GM23248 (cell line): ENCODE measurements at places on chromosomes 11 and 22.

GRCh38 chr11:11777897-11778296, 63.9 kb upstream of the USP47 start:
- no peak for DNase-seq

- no peak for DNase-seq
These were observed 4.3 kb downstream of the PRAME start for GRCh38 chr22:22554587-22555284.

GRCh38 chr11:31702966-31703365, 108.2 kb downstream of the PAX6 start:
- DNase-seq: peak; percentile 55

DNA sequence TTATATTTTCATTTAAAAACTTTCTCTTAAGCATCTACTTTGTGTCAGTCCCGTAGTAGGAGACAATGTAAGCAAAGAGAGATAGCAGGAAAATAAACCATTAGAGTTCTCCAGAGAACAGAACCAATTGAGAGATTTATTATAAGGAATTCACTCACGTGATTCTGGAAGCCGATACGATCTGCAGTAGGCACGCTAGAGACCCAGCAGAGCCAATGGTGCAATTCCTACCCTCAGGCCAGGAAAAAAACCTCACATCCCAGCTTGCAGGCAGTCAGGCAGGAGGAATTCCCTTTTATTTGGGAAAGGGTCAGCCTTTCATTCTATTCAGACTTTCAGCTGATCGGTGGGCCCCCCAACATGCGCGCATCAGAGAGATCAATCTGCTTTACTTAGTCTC, 7.3 kb upstream of the PLEKHA7 start:
- no peak for DNase-seq

- no peak for DNase-seq
These were observed 228.6 kb downstream of the BRD1 start for GRCh38 chr22:49599039-49599438.

DNA sequence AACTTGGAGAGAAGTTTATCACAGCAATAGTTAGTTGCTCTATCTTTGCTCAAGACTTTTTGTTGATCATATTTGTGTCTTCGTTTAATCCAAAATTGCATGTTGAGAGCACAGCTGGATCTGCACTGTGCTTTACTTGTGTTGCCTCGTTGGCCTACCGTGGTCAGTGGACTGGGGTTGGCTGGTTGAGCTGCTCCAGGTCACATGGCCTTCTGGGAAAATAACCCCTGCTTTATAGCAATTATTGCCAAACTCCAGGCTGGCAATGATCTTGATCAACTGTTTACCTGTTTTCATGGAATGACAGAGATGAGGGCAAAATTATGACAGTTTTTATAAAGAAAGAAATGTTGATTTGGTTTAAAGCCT, 5.7 kb upstream of the PLET1 start:
- DNase-seq: no peak

DNA sequence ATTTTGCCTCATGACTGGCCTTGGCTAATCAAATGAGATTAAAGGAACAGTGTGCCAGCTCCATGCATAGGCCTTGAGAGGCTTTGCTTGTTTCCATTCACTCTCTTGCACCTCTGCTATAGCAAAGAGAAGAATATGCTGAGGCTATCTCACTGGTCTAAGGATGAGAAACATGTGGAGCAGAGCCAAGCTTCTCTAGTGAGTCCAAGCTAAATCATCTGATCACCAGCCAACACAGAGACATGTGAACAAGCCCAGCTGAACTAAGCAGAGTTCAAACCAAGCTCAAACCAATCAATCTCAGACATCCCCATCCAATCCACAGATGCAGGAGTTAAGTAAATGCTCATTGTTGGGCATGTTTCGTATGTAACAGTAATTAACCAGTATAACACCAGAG, 69.4 kb upstream of the API5 start:
- DNase-seq: no peak

DNA sequence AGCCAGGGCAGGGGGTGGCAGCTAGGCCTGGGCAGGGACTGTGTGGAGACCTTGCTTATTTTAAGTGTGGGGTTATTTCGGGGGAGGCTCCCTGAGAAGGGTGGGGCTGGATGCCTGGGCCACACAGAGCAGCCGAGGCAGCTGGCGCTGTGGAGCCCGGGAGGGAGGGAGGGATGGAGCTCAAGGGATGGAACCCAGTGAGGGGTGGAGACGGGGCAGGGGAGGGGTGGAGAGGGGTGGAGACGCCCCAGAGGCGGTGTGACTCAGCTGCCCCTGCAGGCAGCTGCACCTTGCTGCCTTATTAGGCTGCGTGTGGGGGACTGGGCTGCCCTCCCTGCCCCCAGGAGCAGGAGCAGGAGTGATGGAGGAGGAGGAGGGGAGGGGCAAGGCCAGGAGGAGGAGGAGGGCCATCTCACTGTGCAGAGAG, 9.8 kb upstream of the TSSC4 start:
- peak; percentile 87 for DNase-seq

DNA sequence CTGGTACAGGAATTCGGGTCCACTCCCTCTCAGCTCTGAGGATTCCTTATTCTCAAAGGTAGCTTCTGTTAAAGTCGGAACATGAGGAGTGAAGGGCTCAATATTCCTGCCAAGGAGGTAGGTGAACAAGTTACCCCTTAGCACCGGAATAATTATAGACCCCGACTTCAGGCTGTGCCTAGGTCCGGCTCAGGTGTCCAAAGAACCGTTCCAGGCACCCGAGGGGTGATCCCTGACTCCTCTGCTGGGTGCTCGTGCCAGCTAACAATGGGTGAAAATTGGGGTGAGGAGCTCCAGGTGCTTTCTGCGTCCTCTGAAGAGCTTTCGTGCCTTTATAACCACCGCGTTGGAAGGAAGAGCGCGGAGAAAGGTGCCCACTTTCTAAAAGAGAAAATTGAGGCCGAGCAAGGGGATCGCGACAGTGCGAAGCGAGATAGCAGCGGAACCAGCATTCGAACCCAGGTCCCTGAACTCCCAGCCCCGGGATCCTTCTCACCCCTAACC, 393 bp downstream of the CYB561A3 start:
- no peak for DNase-seq

GRCh38 chr22:19984201-19984753, 32.3 kb downstream of the ARVCF start:
- peak; percentile 90 for DNase-seq

- no peak for DNase-seq
These were observed 47.5 kb downstream of the PICALM start for GRCh38 chr11:86021377-86021776.

GRCh38 chr11:44199298-44199697, 103.8 kb downstream of the EXT2 start:
- no peak for DNase-seq

GRCh38 chr22:43876866-43877509, 14.7 kb upstream of the SULT4A1 start:
- no peak for DNase-seq

DNA sequence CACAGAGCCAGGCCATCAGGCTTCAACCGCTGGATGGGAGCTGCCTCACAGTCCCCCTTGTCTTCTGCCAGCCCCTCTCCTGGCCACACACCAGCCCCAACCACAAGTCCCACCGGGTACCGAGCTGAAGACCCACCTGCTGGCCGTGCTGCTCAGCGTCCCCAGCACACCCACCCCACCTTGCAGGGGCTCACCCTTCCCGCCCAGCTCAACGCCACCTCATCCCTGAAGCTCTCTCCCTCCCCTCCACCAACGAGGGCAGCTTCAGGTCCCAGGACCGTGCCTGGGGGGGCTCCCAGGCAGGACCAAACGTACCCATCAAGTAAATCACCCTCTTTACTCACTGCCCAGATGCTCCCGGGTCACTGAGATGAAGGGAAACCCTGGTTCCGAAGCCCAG, 141.0 kb downstream of the CRYBB2 start:
- no peak for DNase-seq

GRCh38 chr22:20863366-20863765, 4.6 kb downstream of the SNAP29 start:
- no peak for DNase-seq

DNA sequence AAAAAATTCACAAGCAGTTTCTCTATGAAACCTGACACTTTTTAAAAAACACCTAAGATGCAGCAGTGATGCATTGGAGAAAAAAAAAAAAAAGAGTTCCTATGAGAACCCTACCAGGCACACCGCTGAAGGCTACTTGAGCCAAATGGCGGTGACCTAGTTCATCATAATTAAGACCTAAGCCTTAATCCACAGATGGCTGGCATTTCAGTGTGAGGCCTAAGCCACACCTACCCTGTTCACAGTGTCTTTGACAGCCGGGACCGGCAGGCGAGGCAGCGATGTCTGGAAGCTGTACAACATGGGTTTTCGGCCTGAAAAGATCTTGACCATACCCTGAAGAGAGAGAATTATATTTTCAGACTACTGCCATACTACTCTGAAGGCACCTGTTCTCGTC, 38.0 kb downstream of the CPT1A start:
- DNase-seq: no peak

GRCh38 chr22:45528046-45528445, 25.4 kb downstream of the FBLN1 start:
- DNase-seq: no peak

GRCh38 chr11:109847621-109848020, 245.6 kb upstream of the ZC3H12C start:
- no peak for DNase-seq

DNA sequence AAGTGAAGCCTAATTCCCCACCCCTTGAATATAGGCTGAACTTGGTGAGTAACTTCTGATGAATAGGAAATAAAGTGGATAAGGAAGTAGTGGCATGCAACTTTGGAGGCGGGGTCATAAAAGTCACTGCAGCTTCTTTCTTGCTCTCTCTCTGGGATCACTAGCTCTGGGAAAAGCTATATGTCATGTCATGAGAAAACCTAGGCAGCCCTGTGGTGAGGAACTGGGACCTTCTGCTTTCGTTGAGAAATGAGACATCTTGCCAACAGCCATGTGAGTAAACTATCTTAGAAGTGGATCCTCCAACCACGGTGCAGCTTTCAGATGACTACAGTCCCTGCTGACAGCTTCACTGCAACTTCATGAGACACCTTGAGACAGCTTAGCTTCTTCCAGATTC, 15.7 kb downstream of the ZNF214 start:
- DNase-seq: peak; percentile 97

- DNase-seq: peak; percentile 50
These were observed 84.8 kb upstream of the ZBED5 start for GRCh38 chr11:10942620-10943019.

DNA sequence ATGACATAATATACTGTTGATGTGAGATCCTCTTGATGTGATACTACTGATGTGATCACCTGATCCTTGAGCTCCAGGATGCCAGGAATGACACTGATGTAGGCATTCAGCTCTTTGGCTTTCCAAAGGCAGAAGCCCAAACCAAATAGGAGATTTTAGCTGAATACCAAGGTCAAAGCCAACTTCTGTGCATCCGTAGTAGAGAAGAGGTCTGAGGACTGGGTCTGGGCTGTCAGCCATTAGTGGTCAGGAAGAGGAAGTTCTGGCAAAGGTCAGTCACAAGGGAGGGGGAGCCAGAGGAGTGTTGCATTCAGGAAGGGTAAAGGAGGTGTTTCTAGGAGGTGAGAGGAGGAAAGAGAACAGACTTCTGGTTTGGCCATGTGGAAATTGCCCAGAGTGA, 53.4 kb upstream of the PARVG start:
- DNase-seq: peak; percentile 17

DNA sequence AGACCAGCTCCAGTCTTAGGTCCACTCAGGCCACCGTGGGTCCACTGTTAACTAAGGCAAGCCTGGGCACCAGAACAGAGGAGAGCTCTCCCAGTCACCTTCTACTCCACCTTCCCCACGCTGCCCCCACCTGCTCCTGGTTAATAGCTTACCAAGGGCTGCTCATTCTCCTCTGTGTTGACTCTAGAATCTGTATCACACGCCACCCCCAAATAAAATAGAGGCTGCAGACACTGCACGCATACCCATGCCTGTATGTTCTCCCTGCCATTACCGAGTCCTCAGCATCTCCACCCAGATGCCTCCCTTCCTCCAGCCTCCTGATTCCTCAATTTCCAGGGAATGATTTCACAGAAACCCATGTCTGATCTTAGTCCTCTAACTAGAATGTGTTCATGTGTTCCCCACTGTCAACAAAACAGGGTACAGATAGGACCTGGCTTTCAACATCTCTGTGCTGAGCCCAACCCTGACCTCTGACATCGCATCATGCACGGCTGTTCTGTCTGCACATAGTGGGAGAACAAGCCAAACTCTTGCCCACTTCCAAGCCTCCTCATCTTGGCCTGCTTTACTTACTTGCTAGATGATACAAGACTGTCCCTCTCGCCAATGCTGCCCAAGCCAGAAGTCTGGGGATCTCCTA, 49.8 kb downstream of the SMCO4 start:
- no peak for DNase-seq

- DNase-seq: no peak
These were observed 42.0 kb downstream of the CECR2 start for GRCh38 chr22:17411213-17411612.

DNA sequence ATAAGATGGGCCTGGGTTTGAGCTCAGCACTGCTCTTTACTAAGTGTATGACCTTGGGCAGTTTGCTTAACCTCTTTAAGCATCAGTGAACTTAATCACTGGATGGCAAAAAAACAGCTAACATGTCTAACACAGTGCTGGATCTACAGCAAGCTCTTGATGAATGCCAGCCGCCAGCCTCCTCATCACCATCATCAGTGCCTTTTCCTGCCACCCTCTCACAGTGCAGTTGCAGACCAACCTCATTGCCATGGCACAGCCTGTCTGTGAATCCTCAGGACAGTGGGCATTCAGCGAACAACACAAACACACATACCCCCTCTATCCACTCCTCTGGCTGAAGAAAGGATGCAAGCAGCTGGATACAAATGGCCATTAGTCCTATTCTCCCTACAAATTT, 133.0 kb downstream of the OPCML start:
- DNase-seq: no peak

GRCh38 chr22:46007848-46008261, 30.9 kb upstream of the WNT7B start:
- DNase-seq: peak; percentile 98

GRCh38 chr11:21053466-21053865, 384.1 kb downstream of the NELL1 start:
- no peak for DNase-seq

DNA sequence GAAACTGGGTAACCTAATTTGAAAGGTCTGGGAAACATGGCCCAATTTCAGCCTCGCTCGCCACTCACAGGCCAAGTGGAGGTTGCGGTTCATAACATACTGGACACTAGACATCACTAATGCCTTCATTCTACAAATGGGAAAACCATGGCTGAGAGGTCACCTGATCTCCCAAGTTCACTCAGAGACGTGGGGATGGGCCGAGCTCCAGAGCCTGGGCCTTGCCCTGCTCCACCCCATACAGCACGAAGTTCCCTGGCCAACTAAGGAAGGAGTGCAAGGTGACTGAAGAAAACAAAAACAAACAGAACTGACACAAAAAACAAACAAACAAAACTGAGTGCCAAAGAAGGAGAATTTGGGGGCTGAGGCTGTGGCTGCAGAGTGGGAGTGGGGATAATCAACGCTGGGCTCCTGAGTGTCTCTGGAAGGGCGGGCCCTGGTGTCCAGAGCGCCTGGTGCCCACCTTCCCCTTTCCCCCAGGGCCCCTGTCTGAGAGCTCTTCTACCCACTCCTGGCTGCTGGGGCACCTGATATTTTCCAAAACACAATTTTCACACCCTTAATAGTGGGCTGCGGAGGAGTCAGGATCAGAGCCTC, 46.5 kb upstream of the ADA2 start:
- no peak for DNase-seq
